ENCODE measurements at places on chromosomes 3 and 15. TPM values are rescaled to one million over a fixed set of nuclear protein-coding genes. Genes with fewer than 3 reads are reported as not detected.

- no peak for DNase-seq
Measured at GRCh38 chr3:41330465-41330864, 131.2 kb downstream of the CTNNB1 start.

The AMOTL2 gene
- 72.1 TPM for polyA plus RNA-seq

The HDC gene
- polyA plus RNA-seq: 0.62 TPM

DNA sequence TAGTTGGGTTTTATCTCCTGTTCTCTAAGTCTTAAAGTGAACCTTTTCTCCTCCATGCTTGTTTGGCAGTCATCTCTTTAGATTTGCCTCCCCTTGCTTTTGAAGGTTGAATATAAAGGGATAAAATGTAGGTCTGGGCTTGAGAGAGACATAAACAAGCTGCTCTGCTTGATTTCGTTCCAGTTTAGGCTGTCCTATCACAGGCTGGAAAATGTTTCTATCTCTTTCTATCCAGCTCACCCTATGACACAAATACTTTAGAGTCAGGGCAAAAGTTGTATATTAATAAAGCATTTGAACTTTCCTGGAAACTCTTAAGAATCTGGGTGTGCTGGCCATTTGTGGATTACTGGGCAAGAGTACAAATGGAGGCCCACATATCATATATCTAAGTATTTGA, 29.5 kb upstream of the ZBBX start:
- DNase-seq: no peak

DNA sequence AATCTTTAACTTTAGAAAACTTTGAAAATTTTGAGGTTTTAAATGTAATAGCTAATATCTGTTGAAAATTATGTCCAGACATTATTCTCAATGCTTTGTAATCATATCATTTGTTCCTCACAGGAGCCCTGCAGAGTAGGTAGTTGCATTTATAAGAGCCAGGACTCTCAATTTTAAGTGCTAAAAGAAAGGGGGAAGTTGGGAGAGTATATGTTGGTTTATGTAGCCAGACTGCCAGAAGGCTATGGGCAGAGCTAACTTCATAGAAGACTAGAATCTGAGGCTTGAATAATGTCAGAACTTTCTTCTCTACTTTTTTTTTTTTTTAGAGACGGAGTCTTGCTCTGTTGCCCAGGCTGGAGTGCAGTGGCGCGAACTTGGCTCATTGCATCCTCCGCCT, 9.1 kb downstream of the VPS8 start:
- no peak for DNase-seq

The PXYLP1 gene
- 42.0 TPM for polyA plus RNA-seq

Data from right renal cortex interstitium (tissue), 3 donors.